ENCODE measurements at places on chromosomes 3 and 15.

DNA sequence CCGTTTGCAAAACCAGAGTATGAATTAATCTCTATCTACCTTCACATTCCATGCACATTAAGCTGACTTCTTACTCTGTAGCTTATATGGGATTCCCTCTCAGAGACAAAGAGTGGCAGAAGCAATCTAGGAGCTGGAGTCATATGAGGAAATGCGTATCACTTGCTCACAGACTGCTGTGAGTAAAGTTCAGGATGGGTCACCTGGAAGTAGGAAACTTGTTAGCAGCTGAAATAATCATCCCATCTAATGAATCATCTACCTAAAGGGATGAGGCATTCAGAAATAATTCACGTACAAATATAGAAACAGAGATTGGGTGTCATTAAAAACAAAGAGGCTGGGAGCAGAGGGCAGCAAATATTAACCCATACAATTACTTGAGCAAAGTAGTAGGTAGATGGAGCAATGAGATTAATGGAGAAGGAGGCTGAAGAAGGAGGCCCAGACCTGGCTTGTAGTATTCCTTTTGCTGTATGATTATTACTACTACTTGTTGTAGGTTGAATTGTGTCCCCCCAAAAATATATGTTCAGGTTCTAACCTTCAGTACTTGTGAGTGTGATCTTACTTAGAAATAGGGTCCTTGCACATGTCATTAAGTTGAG lies 866.3 kb downstream of the ROBO2 start:
- DNase-seq = no peak

DNA sequence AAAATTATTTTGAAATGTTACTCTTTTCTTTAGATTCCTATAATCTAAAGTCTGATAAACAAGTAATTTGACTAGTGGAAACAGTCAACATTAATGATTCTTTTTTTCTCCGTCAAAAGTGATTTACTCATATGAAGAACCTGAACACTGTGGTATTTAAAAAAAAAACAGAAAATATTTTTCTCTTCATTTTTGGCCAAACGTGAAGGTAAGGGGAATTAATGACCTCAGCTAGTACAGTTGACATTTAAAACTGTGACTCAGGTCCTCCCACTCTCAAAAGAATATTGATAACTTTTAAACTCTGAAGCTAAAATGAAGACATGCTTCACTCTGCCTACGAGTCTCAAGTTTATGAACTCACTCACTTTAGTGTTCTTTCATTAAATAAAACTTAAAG lies 34.5 kb downstream of the TIGIT start:
- DNase-seq = no peak

DNA sequence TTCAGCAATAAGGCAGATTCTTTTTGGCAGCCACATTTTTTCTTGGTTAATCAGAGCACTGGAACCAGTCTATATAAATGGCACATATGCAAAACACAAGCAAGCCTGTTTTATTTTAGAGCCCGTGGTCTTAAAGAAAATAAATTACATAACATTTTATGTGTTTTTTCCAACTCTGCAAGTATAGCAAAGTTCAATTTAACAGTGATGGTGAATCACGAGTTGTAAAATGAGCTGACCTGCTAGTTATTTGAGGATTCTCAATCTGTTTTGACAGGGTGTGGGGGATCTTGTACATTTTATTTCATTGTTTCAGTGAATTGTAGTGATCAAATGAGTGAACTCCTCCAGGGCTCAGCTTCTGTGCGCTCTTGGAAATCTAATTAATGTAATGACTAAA lies 2.7 kb downstream of the ARHGEF26 start:
- DNase-seq = no peak

DNA sequence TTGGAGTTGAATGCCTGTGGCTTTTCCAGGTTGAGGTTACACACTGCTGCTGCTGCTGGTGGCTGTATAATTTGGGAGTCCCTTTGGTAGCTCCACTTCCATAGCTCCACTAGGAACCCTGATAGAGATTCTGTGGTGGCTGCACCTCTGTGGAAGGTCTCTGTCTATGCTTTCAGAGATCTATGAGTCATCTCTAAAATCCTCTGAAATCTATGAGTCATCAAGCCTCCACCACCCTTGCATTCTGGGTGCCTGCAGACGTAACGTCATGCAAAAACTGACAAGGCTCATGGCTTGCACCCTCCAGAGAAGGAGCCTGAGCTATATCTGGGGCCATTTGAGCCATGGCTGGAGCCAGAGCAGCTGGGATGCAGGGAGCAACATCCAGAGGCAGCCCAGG lies 1037.0 kb upstream of the CFAP20DC start:
- peak; percentile 31 for DNase-seq

DNA sequence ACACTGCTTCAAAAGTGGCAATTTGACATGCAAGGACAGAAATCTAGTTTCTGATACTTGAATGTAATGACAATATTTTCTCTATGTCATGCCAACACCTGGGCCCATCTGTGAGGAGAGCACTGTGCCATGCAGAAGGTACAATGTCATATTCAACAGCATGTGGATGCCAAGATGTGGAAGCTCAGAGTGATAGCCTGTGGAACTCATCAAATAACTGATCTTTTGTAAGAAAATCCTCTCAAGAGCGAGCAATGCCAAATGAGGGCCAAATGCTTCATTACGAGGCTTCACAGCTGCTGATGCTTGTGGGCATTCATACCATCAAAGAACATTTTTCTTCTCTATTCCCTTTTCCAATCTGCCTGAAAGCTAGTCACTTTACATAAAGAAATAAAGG lies 95.1 kb downstream of the ROBO1 start:
- DNase-seq = no peak

- no peak for DNase-seq
Measured at GRCh38 chr15:45274636-45275380, 22.8 kb downstream of the SLC28A2 start.

- DNase-seq = no peak
Measured at GRCh38 chr3:177591379-177591778, 394.1 kb upstream of the TBL1XR1 start.

- DNase-seq = no peak
Measured at GRCh38 chr3:66441129-66441528, 59.7 kb downstream of the LRIG1 start.
